NCI-H748 treated with DMSO at 0.1 percent for 48 hours (cell line): ENCODE measurements at places on chromosomes 3 and 15.

GRCh38 chr3:60076331-60076730, 1026.5 kb upstream of the CFAP20DC start:
- DNase-seq: no peak

- DNase-seq: no peak
Measured at GRCh38 chr3:87161417-87161816, 65.7 kb upstream of the CHMP2B start.

- no peak for DNase-seq
Measured at GRCh38 chr3:42438758-42439157, 28.3 kb upstream of the LYZL4 start.

GRCh38 chr3:10350324-10350985, 29.5 kb upstream of the SEC13 start:
- DNase-seq: no peak

- no peak for DNase-seq
Measured at GRCh38 chr15:56794165-56794552, 60.9 kb upstream of the ZNF280D start.

GRCh38 chr3:157738441-157738840, 235.2 kb upstream of the VEPH1 start:
- DNase-seq: no peak

DNA sequence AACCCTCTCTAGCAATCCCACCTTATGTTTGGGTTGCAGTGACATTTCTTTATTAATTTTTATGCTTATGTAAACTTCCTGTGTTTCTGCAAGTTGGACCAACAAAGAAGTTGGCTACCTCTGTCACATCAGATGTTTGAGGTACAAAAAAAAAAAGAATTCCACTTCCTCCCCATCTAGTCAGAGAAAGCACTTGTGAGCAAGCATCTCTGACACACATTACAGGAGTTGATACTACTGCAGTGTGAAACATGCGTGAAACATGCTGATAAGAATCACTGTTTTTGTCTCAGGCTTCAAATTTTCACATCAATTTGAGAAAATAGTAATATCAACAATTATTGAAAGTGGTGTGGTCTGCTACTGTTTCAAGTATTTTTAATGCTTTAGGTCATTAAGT, 1.3 kb downstream of the SCAANT1 start:
- no peak for DNase-seq

- no peak for DNase-seq
Measured at GRCh38 chr3:95343228-95343627, 1280.4 kb downstream of the NSUN3 start.

DNA sequence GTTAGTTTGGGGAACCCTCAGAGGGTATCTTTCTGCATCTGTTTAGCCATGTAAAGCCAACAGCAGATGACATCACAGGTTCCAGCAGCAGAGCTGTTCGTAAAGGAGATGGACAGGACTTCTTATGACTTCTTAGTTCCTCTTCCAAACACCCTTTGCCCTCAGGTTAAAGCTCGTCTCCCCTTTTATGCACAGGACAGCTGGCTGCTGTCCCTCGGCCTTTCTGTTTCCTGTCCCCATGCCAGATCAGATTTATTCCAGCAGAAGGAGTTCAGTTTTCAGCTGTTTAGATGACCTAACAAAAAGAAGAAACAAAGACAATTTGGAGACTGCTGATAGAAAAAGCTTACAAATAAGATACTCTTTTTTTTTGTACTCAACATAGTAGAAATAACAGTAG, 45.1 kb downstream of the SEC22A start:
- no peak for DNase-seq

DNA sequence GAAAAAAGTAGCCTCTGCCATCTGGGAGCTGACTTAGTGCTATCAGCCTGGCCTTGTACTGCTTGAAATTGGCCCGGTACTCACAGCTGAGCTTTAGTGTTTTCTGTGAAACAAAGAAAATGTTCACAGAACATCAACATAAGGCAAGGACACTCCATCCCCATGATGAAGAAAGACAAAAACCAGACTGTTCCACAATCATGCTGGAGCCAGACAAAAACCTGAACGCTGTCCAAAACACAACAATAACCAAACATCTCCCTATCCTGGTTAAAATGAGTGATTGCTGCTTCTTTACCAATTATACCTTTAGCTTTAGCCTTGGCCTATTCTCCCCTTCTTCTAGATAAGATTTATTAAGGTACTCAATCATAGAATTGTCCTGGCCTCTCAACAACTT, 153.9 kb downstream of the CPNE4 start:
- no peak for DNase-seq

DNA sequence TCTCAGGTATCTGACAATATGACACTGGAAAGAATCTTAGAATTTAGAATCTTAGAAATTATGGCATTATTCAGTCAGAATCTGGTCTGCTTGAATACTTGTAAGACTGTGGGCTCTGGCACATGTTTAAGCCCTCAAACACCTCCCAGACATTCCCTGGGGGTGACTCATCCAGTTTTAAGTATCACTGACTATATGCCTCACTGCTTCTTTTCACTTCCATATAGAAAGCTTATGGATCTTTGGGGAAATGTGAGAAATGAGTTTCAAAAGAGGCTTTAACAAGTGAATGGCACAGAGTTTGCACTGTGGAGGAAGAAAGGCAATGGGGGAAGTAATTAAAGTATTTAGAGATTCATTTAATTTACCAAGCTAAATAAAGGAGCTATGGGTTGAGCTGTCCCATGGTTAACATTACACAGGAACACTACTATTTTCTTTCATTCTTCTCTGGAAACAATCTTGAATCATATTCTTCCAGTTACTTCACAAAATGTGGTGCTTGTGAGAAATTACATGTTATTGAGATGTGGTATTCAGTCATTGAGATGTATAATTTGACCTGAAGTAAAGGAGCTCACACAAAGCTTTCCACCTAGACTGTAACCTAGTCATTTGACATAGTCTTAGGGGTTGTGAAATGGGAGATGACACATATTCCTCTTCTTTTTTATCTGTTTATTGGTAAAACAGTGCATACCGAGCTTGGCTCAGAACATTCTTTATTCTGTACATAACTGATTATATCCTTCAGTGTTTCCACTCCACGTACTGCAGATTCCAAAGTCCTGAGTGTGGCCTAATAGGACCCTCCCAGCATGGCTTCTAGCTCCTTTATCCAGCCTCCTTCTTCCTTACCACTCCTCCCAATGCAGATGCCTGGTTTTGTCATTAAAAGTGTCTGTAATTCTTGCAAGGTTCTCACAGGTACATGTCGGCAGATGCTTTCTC, 544.6 kb upstream of the NECTIN3 start:
- DNase-seq: no peak

- no peak for DNase-seq
Measured at GRCh38 chr3:175212896-175213295, 353.8 kb downstream of the NAALADL2 start.

- DNase-seq: no peak
Measured at GRCh38 chr15:92584105-92584504, 71.5 kb downstream of the FAM174B start.

- DNase-seq: no peak
Measured at GRCh38 chr3:188819939-188820338, 351.8 kb upstream of the TPRG1 start.

- DNase-seq: no peak
Measured at GRCh38 chr3:150150633-150151032, 179.9 kb upstream of the PFN2 start.

GRCh38 chr3:105367406-105368213, 901 bp downstream of the ALCAM start:
- no peak for DNase-seq

DNA sequence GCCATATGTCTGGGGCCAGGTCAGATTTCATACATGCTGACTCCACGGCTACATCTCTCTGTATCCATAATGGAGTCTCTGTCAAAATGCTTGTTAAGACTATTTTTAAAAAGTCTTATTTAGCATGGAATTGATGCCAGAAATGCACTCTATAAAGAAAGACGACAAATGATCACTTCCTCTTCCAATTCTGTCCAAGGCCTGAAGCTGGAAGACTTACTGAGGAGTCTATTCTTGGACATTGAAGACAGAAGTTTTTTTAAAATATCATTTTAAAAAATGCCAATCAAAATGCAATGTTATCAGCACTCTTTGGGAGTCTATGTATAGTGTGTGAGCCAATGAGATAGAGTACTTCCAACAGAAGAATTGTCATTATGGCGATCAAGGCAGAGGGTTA, 27.9 kb upstream of the NMNAT3 start:
- no peak for DNase-seq

- no peak for DNase-seq
Measured at GRCh38 chr3:188598894-188599293, 444.9 kb downstream of the LPP start.

DNA sequence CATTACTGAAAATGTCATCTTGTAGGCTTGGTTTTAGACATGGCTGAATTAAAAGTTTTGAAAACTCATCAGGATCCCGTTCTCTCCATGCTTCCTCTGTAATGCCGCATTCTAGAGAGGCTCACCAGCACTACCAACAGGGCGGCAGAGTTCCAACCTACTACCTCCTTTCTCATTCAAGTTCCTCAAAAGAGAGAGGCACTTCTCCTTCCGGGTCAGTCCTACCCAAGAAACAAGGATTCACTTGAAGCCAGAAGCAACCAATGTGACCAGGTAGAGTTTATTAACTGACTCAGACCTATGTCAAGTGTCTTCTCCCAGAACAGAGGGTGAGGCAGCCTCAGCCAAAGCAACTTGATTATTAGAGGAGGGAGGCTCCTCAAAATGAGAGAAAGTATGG, 59.8 kb upstream of the GYG1 start:
- DNase-seq: no peak

- no peak for DNase-seq
Measured at GRCh38 chr3:120879411-120879810, 28.6 kb upstream of the STXBP5L start.

DNA sequence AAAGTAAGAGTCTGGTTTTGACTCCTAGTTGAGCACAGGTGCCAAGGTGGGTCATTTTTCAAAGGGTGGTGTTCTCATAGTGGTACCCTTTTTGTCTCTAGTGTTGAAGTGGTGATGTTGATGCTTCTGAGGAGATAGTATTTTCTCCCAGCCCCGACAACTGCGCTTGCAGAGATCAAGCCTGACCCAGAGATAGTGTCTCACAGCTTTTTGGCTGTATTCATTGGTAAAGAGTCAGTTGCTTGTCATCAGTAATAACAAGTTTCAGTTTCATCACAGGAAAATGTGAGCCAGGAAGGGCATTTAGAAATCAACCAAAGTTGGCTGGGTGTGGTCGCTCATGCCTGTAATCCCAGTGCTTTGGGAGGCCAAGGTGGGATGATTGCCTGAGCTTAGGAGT, 139.3 kb downstream of the NFKBIZ start:
- DNase-seq: no peak

- DNase-seq: no peak
Measured at GRCh38 chr3:115361806-115362205, 214.7 kb upstream of the ZBTB20 start.

DNA sequence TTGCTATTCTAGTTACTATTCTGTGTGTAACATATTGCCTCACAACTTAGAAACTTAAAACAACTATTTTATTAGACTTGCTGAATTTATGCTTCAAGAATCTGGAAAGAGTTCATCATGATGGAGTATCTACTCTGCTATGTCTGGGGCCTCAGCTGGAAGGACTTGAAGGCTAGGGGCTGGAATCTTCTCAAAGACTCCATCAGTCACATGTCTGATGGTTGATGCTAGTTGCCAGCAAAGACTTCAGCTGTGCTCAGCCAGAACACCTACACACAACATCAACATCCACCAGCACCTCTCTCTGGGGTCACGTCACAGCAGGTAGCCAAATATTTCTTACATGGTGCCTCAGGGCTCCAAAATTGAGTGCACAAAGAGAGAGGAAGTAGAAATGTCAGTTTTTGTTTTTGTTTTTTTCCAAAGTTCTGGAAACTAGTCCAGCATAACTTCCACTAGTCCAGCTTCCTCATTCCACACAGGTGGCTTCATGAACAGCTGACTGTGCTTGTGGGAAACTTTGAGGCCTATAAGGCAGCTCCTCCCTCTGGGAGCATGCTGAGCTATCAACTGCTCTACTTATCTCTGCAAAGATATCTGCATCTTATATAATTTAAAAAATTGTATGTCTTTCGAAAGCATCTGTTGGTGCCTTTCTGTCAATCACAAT, 325.4 kb upstream of the AGTR1 start:
- no peak for DNase-seq

GRCh38 chr15:43292375-43293078, 25.8 kb upstream of the TGM5 start:
- DNase-seq: no peak

DNA sequence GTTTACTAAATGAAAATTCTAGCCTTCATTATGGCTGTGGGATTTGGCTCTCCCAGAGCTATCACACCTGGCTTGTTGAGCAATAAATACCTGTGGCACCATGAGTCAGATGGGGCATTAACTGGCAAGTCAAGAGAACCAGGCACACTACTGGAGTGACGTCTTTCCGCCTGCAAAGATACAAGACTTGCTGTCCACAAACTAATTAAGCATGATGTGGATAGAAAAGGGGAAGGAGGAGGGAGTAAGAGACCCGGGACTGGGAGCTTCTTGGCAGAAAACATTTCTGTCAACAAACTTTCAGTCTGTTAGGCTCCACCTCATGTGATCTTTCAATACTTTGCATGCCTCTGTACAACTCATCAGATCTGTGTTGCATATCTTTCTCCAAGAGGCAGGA, 56.5 kb downstream of the CLDN1 start:
- DNase-seq: no peak

DNA sequence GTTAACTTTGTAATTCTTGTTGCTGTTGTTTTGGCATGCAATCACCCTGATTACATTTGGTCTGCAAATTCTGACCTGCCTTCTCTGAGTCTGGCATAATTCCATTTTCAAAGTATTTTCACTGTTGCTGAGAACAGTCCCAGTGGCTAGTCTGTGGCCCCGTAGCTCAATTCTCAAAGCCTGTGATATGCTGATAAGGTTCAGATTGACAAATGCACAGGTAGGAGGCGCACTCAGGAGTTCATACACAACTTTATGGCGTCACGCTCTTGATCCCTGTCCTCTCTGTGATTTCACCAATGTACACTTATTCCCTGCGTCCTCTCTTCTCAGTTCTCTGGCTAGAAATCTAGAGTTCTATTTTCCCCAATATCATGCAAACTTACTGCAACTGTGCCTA, 376.6 kb upstream of the SLCO3A1 start:
- DNase-seq: no peak

DNA sequence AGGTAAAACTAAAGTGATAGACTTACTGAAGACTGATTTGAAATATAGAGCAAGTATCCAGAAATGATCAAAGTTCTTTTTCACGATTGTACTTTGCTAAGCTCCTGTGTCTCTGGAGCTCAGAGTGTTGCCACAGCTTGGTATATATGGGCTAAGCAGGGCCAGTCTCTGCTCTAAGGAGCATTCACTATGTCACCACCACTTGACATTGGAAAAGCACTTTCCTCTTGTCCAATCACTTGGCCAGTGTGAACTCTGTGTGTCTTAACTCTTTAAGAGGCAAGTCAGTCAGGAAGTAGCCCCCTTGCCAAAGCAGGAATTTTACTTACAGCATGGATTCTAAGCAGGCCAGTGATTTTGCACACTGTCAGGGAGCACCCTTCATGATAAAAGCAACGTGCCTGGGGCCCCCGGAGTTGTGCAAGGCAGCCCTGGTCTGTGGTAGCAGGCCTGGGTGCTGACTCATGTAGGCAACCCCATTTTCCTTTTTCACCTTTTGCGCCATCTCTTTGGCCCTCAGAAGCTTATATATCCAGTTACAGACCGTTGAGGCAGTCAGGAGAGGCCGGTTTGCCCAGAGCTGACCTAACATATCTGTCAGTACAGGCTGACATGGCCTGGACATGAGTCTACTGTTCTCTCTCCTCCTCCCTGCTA, 73.0 kb downstream of the HCN4 start:
- DNase-seq: no peak
